ENCODE measurements at places on chromosomes 16 and 17. TPM values are rescaled to one million over a fixed set of nuclear protein-coding genes. Genes with fewer than 3 reads are reported as not detected.

Gene PRAC2
- not detected for total RNA-seq

GRCh38 chr17:10616502-10617119 lies 40.5 kb downstream of the MYH3 start:
- H3K27me3 ChIP-seq = no peaks in the 10 kb centered on the region
- peak; percentile 83 for DNase-seq
- no peak overlapping the region for H3K27ac ChIP-seq
- H3K36me3 ChIP-seq = no peaks in the 10 kb centered on the region

GRCh38 chr16:14131774-14132695 lies 60.9 kb downstream of the MRTFB start:
- H3K36me3 ChIP-seq = no peaks in the 10 kb centered on the region
- H3K27me3 ChIP-seq = no peaks in the 10 kb centered on the region
- DNase-seq = peak; percentile 57
- no peak overlapping the region for H3K4me3 ChIP-seq

DNA sequence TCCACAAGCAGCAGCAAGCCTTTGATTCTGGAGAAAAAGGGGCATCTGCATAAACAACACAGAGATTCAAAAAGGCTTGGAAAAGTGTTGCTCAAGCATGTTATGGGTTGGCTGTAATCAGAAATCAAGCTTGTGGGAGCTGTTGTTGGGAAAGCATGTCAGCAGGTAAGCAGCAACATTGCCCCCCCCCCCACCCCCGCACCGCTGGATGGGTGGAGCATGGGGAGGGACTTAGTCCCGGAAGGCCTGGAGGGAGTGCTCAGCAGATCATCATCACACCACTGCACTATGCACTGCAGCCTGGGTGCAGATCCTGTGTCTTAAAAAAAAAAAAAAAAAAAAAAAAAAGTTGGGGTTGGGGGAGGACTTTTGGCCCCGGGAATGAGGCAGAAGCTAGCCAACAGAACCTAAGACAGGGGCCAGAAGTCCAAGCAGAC lies 16.8 kb upstream of the AKAP1 start:
- no peaks in the 10 kb centered on the region for H3K4me1 ChIP-seq
- no peaks in the 10 kb centered on the region for H3K27me3 ChIP-seq
- no peak overlapping the region for H3K4me3 ChIP-seq

DNA sequence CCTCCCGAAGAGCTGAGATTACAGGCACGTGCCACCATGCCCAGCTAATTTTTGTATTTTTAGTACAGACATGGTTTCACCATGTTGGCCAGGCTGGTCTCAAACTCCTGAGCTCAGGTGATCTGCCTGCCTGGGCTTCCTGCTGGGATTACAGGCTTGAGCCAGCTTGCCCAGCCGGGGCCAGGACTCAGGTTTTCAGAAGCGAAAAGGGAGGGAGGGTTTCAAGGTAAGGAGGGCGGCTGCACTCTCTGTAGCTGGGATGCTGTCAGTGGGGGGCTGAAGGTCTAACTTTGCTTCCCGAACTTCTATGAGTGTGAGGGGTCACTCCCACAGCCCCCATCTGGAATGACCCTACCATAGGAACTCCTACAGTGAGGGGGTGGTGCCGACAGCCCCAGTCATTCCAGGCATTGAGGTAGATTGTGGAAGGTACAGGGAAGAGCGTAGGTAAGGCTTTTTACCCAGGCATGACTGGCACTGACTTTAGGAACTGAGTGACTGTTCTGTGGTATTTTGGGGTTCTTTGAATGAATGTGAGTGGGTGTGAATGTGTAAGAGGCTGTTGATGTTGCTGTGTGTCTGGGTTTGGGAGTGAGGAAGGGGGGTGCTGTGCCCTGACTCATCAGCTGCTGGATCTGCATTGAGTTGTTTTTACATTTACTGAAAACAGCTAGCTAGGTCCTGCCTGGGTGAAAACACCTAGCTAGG lies 3.8 kb upstream of the C1QL1 start:
- H3K4me1 ChIP-seq = peaks cover 8% of the 10 kb centered on the region
- H3K27ac ChIP-seq = no peak overlapping the region
- H3K27me3 ChIP-seq = peaks cover 76% of the 10 kb centered on the region
- no peaks in the 10 kb centered on the region for H3K36me3 ChIP-seq
- no peak for DNase-seq
- H3K4me3 ChIP-seq = no peak overlapping the region

Gene CLDN9
- 3.5 TPM for total RNA-seq

DNA sequence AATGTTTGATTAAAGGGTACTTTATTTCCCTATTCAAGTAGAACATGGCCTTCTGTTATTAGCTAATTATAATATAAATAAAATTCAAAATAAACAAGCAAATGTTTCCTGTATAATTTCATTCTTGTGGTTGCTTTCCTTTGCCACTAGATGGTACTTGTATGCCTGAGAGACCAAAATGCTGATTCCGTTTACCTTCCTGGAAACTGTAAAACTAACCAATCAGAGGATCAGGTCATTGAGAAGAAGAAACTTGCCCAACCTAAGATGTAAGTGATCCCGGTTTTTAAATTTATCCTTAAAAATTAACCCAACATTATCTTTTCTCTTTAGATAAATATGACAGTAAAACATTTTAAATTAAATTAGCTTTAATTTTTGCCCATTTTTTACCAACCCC lies 8.1 kb upstream of the ABCA5 start:
- H3K4me1 ChIP-seq = no peaks in the 10 kb centered on the region
- H3K27me3 ChIP-seq = peaks cover 12% of the 10 kb centered on the region
- DNase-seq = peak; percentile 43

GRCh38 chr16:79593074-79593531 lies 7.4 kb downstream of the MAF start:
- H3K27me3 ChIP-seq = no peaks in the 10 kb centered on the region
- H3K36me3 ChIP-seq = no peaks in the 10 kb centered on the region
- H3K4me3 ChIP-seq = no peak overlapping the region
- H3K4me1 ChIP-seq = peaks cover 5% of the 10 kb centered on the region

DNA sequence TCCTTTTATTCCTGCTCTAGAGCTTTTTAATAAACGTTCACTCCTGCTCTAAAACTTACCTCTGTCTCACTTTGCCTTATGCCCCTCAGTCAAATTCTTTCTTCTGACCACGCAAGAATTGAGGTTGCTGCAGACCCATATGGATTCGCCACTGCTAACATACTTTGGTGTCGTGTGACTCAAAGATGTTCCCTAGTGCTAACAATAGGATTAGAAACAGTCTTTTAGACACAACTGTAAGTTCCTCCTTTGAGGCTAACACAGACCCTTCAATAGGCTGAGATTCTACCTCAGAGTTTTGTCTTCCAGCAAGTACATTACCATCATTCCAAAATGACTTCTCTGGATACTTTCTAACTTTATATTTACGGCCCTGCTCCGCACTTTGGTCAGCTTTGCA lies 149.5 kb upstream of the COX10 start:
- no peaks in the 10 kb centered on the region for H3K36me3 ChIP-seq
- no peak for DNase-seq

Gene CHST4
- 0.28 TPM for total RNA-seq

Gene COX6A2
- not detected for total RNA-seq

Gene ABAT
- total RNA-seq = 59.1 TPM

Gene CLEC19A
- total RNA-seq = not detected

GRCh38 chr16:30004811-30005242 lies 6.0 kb downstream of the DOC2A start:
- peaks cover 2% of the 10 kb centered on the region for H3K27me3 ChIP-seq
- DNase-seq = no peak
- no peaks in the 10 kb centered on the region for H3K4me1 ChIP-seq
- H3K27ac ChIP-seq = no peak overlapping the region

- no peak overlapping the region for H3K4me3 ChIP-seq
- no peaks in the 10 kb centered on the region for H3K4me1 ChIP-seq
- H3K27me3 ChIP-seq = no peaks in the 10 kb centered on the region
- H3K36me3 ChIP-seq = no peaks in the 10 kb centered on the region
- H3K27ac ChIP-seq = no peak overlapping the region
- DNase-seq = no peak
Observed at GRCh38 chr16:15575293-15576049, 67.5 kb downstream of the MARF1 start.

GRCh38 chr16:1331712-1332617 lies 1.5 kb upstream of the BAIAP3 start:
- DNase-seq = peak; percentile 89
- no peak overlapping the region for H3K27ac ChIP-seq
- H3K27me3 ChIP-seq = peaks cover 56% of the 10 kb centered on the region
- H3K36me3 ChIP-seq = no peaks in the 10 kb centered on the region
- H3K4me3 ChIP-seq = no peak overlapping the region

DNA sequence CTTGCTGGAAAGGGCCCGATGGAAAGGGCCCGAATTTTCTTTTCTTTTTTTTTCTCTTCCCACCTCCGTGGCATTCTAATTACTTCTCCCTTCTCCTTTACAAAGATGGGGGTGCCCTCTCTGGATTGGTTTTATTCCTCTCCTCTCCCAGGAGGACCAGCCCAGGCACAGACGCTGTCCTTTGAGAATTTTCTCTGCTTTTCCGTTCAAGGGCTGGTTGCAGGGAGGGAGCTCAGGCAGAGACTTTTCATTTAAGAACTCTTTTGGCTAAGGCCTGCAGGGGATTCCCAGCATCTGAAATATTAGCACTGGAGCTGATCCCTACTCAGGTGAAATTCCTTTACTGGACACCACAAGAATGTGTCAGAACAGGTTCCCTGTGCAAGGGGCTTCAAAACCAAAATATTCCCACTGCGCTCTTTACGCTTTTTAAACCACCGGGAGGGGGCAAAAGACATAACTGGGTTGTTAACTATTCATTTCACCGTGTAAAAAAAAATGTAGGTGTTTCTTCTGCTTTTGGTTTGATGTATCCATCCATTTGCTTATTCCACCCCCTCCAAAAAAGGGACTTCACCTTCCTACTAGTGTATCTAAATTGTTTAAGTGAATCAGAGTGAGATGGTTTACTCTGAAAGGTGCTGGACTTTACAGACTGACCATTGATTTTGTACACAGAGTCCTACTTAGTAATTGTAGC lies 1.4 kb downstream of the NFAT5 start:
- H3K4me3 ChIP-seq = peak overlapping the region; percentile 90
- DNase-seq = peak; percentile 57
- H3K27ac ChIP-seq = peak overlapping the region; percentile 99
- peaks cover 27% of the 10 kb centered on the region for H3K4me1 ChIP-seq

GRCh38 chr17:75570772-75571171 lies 16.8 kb upstream of the MYO15B start:
- no peaks in the 10 kb centered on the region for H3K4me1 ChIP-seq
- no peaks in the 10 kb centered on the region for H3K36me3 ChIP-seq
- H3K4me3 ChIP-seq = no peak overlapping the region
- peak; percentile 2 for DNase-seq

All from hepatocyte (in vitro differentiated cells).